ENCODE measurements at places on chromosomes 11 and 22. TPM values are rescaled to one million over a fixed set of nuclear protein-coding genes. Genes with fewer than 3 reads are reported as not detected.

C11orf65 gene
- 2.1 TPM for total RNA-seq

SLC17A6 gene
- total RNA-seq = not detected

DGCR6 gene
- 2.1 TPM for total RNA-seq

CARD18 gene
- total RNA-seq = not detected

LRRC56 gene
- 1.4 TPM for total RNA-seq

OOSP4B gene
- total RNA-seq = not detected

OR56B1 gene
- total RNA-seq = not detected

IGLL1 gene
- not detected for total RNA-seq

CTSW gene
- total RNA-seq = not detected

BBOX1 gene
- 0.68 TPM for total RNA-seq

MAPK8IP1 gene
- total RNA-seq = 0.34 TPM

FDXACB1 gene
- 2.4 TPM for total RNA-seq

SLC22A12 gene
- not detected for total RNA-seq

TEX12 gene
- total RNA-seq = 0.50 TPM

ATF4 gene
- total RNA-seq = 509 TPM

CYTH4 gene
- under 0.01 TPM for total RNA-seq

CHRM4 gene
- total RNA-seq = not detected

KIRREL3 gene
- total RNA-seq = not detected

MRGPRE gene
- total RNA-seq = not detected

Measured in nasal cavity respiratory epithelium epithelial cell of viscerocranial mucosa (primary cell).